Fibroblast of pulmonary artery (primary cell): ENCODE measurements at places on chromosomes 5 and 9.

DNA sequence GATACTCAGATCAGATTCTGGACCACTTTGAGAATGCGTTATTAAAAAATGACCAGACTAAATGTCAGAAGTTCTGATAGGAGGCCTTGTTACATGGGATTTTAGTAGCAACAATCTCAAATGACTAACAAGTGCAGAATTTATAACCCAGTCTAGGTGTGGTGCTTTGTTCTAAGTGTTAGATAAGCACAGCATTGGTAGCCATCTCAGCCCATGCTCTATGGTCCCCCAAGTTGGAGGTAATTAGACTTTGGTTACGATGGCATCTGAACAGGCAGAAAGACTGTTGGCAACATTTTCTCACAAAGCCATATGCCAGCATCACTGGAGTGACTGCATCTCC lies 140.4 kb upstream of the RPS23 start:
- DNase-seq, result no peak

GRCh38 chr5:1106385-1107166 lies 5.3 kb downstream of the SLC12A7 start:
- no peak for DNase-seq

- DNase-seq, result no peak
Observed at GRCh38 chr5:81097713-81098112, 135.4 kb upstream of the CKMT2 start.

DNA sequence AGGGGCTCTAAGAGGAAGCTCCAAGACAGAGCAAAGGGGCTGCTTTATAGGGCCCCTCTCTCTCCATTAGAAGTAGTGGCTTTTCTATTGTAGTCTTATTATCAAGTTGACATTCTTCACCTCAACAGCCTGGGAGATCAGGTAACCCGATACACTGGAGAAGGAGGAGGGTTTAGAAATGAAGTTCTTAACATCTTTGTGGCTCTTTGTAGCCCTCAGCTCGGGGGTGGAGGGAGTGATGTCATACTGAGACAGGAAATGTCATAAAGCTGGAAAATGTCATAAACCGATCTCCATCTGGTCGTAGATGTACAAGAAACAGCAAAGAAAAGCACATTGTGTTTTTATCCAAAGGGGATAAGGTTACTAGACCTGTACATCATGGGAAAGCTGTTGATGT lies 17.9 kb downstream of the PDZD2 start:
- no peak for DNase-seq

GRCh38 chr5:107739661-107740060 lies 68.9 kb upstream of the EFNA5 start:
- no peak for DNase-seq

GRCh38 chr9:38073882-38074281 lies 4.9 kb upstream of the SHB start:
- no peak for DNase-seq

- DNase-seq, result peak; percentile 11
Observed at GRCh38 chr9:109190151-109190550, 23.1 kb upstream of the FRRS1L start.

GRCh38 chr9:82489201-82489821 lies 500.7 kb downstream of the SPATA31D1 start:
- DNase-seq, result peak; percentile 40

- DNase-seq, result no peak
Observed at GRCh38 chr5:139631520-139632165, 16.5 kb upstream of the CXXC5 start.

DNA sequence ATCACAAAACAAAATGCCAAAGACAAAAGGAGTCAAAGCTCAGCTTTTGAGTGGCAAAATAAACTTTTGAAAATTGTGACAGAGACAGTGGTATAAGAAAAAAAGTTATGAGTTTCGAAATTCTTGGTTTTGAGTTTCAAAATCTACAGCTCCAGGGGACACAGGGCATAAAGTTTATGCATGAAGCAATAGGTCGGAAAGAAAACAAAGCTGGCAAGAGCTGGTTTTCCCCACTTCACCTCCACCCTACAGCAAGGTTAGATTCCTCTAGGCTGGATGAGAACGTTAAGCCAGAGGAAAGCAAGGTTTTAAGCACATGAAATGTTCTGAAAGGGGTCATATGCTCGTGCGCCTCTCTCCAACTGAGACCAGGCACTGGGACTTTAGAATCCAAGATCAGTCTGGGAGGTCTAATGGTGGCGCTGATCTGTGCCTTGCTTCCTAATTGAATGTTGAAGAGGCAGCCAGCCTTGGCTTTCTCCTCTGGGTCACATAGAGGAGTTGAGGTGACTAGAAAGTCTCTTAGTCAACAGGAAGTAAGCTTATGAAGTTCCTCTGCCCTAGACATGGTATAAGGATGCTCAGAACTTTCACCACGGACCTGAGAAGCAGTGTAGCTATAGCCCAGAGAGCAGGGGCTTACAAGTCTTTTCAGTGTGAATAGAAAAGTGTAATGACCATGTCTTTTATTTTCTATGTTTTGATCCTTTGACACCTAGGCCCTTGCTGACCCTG lies 167.7 kb upstream of the DMAC1 start:
- no peak for DNase-seq

- DNase-seq, result no peak
Observed at GRCh38 chr9:29129763-29130162, 1556.5 kb upstream of the C9orf72 start.

- no peak for DNase-seq
Observed at GRCh38 chr9:89776795-89777525, 172.1 kb downstream of the GADD45G start.

DNA sequence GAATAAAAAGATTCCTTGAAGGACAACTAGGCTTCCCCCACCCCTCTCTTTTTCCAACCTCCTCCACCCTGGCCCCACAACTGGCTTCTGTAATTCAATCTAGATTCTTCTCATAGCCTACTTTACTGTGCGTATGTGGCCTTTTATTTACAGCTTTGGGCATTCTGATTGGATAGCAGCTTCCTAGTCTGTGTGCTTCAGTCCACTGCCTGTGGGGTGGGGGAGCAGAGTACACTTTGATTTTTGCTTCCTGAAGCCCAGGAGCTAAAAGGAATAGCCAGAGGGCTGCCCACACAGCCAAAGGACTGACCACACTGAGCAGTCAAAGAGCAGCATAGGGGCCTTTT lies 30.4 kb downstream of the RUSC2 start:
- peak; percentile 24 for DNase-seq

- no peak for DNase-seq
Observed at GRCh38 chr9:135369412-135369990, 110.1 kb upstream of the PPP1R26 start.

DNA sequence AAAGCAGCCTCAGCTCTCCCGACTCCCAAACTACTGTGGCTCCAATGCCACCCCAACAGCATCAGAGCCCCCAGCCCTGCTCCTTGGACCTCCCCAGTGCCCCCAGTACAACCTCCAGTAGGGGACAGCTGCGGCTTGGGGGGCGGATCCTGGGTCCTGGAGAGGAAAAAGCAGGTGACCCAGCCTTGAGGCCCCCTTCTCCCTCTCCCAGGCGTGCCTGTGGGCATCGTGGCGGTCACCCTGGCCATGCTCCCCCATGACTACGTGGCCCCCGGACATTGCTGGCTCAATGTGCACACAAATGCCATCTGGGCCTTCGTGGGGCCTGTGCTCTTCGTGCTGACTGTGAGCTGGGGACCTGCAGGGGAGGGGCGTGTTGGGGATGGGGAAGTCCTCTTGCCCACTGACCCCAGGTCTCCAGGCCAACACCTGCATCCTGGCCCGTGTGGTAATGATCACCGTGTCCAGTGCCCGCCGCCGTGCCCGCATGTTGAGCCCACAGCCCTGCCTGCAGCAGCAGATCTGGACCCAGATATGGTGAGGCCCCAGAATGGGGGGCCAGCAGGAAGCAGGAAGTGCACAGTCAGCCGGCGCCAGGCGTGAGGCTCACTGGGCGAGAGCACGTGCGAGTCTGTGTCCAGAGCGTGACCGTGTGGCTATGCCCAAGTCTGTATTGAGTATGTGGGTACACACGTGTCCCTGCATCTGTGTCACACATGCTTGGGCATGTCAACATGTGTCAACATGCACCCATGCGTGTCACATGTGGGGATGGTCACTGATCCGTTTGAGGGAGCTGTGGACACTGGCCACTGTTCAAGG lies 19.0 kb downstream of the ADGRD2 start:
- DNase-seq, result no peak

DNA sequence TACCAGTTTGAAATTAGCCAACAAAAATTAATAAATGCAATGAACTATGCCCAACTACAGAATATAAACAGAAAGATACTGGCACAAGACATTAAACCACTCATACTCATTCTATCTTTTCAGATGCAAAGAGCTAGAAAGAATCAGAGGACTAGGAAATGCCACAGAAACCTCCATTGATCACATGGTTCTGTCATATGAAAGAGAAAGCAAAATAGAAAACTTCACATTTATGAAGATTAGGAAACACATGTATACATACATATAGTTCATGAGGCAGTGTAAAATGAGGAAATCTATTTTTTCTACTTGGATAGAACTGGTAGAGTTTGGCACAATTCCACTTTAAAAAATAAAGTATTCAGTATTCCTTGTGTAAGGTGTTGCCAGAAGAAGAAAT lies 275.1 kb upstream of the PTGER4 start:
- no peak for DNase-seq

- no peak for DNase-seq
Observed at GRCh38 chr9:126222835-126223431, 103.7 kb upstream of the MVB12B start.
